ENCODE measurements at places on chromosomes 2 and 18. TPM values are rescaled to one million over a fixed set of nuclear protein-coding genes. Genes with fewer than 3 reads are reported as not detected.
A peak's percentile ranks its signal among the peaks of the same experiment; 100 is the strongest.

DNA sequence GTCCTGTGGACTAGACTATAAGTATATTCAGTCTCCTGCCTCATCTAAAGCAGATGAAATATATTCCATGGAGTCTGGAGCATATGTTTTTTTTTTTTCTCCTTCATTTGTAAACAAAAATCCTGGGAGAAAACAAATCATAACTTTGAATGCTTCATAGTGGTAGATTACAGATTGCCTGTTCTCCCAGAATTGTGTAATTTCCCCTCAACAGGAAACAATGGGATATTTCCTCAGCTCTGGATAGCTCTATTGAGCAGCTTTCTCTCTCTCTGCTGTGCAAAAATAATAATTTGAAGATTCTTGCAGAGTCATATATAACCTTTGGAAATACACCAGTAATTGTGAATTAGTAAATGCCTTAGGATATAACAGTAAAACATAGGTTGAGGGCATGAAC, 1406.6 kb upstream of the ACVR2A start:
- DNase-seq, result no peak
- H3K4me1 ChIP-seq, result no peaks in the 10 kb centered on the region
- no peak overlapping the region for H3K27ac ChIP-seq
- no peaks in the 10 kb centered on the region for H3K27me3 ChIP-seq
- no peaks in the 10 kb centered on the region for H3K36me3 ChIP-seq

GRCh38 chr2:66084948-66085590, 349.9 kb upstream of the MEIS1 start:
- no peaks in the 10 kb centered on the region for H3K4me1 ChIP-seq
- no peak overlapping the region for H3K27ac ChIP-seq
- H3K4me3 ChIP-seq, result no peak overlapping the region

- DNase-seq, result no peak
- H3K4me3 ChIP-seq, result no peak overlapping the region
- no peaks in the 10 kb centered on the region for H3K36me3 ChIP-seq
- H3K4me1 ChIP-seq, result no peaks in the 10 kb centered on the region
- peaks cover 3% of the 10 kb centered on the region for H3K27me3 ChIP-seq
These were observed 27.3 kb upstream of the TMX3 start for GRCh38 chr18:68742206-68742605.

The GREB1 gene
- 0.54 TPM for total RNA-seq

- no peak overlapping the region for H3K27ac ChIP-seq
- no peaks in the 10 kb centered on the region for H3K4me1 ChIP-seq
- DNase-seq, result no peak
- no peaks in the 10 kb centered on the region for H3K36me3 ChIP-seq
- no peak overlapping the region for H3K4me3 ChIP-seq
- H3K27me3 ChIP-seq, result no peaks in the 10 kb centered on the region
These were observed 254.7 kb downstream of the RAD51AP2 start for GRCh38 chr2:17263570-17263968.

DNA sequence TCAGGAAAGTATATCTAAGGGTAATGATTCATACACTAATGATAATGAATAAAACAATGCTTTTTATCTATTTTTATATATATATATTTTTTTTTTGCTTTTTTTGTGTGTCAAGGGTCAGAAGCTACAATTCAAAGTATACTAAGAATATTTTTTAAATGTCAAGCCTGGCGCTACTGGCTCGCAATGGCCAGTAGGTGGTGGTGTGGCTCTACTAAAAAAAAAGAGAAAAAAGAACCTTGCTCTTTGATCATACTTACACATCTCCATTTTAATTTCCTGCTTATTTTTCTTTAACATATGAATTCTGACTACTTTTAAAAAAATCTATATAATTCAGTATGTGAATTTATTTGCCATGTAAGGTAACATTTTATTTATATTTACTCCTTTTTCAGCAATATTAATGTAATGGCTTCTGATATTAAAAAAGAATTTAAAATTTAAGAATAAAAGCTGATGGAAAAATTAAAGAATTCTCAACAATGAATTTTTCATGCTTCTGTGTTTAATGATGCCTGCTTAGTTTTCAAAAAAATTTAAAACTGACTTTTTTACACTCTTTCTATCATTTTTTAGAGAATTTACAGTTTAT, 232.9 kb downstream of the GULP1 start:
- no peak overlapping the region for H3K4me3 ChIP-seq
- no peaks in the 10 kb centered on the region for H3K4me1 ChIP-seq

The ITGA4 gene
- total RNA-seq, result 216 TPM

- H3K27ac ChIP-seq, result no peak overlapping the region
- no peak overlapping the region for H3K4me3 ChIP-seq
- no peak for DNase-seq
These were observed 35.8 kb upstream of the GRB14 start for GRCh38 chr2:164657129-164657528.

- H3K27me3 ChIP-seq, result peaks cover 6% of the 10 kb centered on the region
- DNase-seq, result peak; percentile 82
These were observed 779 bp upstream of the TRIB2 start for GRCh38 chr2:12716032-12716281.

DNA sequence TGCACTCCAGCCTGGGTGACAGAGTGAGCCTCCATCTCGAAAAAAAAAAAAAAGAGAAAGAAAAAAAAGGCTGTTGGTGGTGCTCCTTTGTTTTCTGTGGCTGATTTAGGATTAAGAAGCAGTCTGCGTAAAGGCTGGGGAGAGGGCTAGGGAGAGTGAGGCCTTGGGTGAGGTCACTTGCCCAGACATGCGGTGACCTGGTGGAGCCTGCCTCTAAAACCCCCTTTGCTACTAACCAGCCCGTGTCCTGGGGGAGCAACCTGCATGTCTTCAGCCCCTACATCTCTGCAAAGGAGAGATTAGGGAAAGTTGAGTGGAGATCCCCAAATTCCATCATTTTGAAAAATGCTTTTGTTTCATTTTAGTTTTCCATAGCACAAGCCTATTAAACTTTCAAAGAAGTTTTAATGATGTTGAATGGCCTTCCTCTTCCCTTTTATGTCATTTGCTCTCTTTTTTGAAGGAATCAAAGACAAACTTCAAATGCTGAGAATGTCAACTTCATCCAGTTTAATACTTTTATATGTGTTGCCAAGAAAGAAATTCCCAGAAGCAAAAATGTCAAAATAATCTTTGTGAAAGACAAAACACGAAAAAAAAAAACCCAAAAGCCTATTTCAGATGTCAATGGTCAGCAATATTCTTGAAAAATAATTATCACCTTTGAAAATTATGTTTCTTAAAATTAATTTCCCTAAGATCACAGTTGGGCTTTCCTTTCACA, 38.9 kb upstream of the RALBP1 start:
- H3K27me3 ChIP-seq, result peaks cover 2% of the 10 kb centered on the region
- H3K4me1 ChIP-seq, result peaks cover 6% of the 10 kb centered on the region
- H3K36me3 ChIP-seq, result no peaks in the 10 kb centered on the region

The MTA3 gene
- total RNA-seq, result 36.2 TPM

The FSIP2 gene
- 0.36 TPM for total RNA-seq

DNA sequence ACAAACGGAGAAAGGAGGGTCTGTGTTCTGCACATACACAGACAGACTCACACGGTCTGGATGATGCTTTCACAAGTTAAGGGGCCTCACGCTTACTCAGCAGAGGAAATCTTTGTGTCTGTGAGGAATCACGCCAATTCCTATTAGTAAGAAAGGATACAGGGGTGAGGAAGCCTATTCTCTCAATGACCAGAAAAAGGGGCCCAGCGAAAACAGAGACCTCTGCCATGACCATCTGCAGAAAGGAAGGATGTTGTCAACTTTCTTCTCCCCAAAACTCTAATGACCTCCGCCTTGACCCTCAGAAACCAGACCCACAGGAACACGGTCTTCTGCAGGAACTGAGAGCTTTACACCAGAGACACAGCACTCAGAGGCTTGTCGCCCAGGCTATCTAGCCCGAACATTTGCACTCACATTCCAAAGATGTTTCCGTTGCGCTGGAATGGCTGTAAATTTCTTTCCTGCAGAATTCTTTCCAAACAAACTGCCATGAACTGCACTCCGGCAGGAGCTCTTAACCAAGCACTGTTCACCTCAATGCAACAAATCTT, 186.3 kb downstream of the TCF4 start:
- H3K36me3 ChIP-seq, result no peaks in the 10 kb centered on the region
- no peak overlapping the region for H3K4me3 ChIP-seq
- H3K27ac ChIP-seq, result no peak overlapping the region
- no peaks in the 10 kb centered on the region for H3K4me1 ChIP-seq

GRCh38 chr2:223724861-223725260, 112.5 kb downstream of the AP1S3 start:
- H3K4me1 ChIP-seq, result no peaks in the 10 kb centered on the region
- H3K27ac ChIP-seq, result no peak overlapping the region
- DNase-seq, result no peak
- H3K27me3 ChIP-seq, result peaks cover 12% of the 10 kb centered on the region

The MC2R gene
- not detected for total RNA-seq

GRCh38 chr2:25692143-25692542, 18.8 kb upstream of the DTNB start:
- no peaks in the 10 kb centered on the region for H3K4me1 ChIP-seq
- no peak overlapping the region for H3K4me3 ChIP-seq
- no peak overlapping the region for H3K27ac ChIP-seq
- no peak for DNase-seq
- H3K27me3 ChIP-seq, result no peaks in the 10 kb centered on the region

The RASGRP3 gene
- total RNA-seq, result 7.5 TPM

The MATN3 gene
- total RNA-seq, result not detected

- H3K4me3 ChIP-seq, result no peak overlapping the region
- H3K4me1 ChIP-seq, result no peaks in the 10 kb centered on the region
- H3K36me3 ChIP-seq, result no peaks in the 10 kb centered on the region
These were observed 380.6 kb upstream of the REG3G start for GRCh38 chr2:78644854-78645253.

DNA sequence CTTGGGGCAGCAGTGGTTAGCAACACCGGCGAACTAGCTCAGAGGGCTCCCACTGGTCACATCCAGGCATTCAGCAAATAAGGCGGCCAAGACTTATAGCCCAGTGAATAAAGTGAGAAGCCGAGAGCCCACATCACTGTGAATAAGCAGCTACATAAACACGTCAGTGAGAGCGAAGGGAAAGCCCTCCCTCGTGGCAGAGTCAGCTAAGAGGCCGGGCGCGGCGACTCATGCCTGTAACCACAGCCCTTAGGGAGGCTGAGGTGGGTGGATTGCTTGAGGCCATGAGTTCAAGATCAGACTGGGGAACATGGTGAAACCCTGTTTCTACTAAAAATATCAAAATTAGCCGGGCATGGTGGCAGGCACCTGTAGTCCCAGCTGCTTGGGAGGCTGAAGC, 5.2 kb downstream of the D2HGDH start:
- peaks cover 9% of the 10 kb centered on the region for H3K36me3 ChIP-seq
- H3K27me3 ChIP-seq, result no peaks in the 10 kb centered on the region
- peaks cover 30% of the 10 kb centered on the region for H3K4me1 ChIP-seq
- no peak for DNase-seq

DNA sequence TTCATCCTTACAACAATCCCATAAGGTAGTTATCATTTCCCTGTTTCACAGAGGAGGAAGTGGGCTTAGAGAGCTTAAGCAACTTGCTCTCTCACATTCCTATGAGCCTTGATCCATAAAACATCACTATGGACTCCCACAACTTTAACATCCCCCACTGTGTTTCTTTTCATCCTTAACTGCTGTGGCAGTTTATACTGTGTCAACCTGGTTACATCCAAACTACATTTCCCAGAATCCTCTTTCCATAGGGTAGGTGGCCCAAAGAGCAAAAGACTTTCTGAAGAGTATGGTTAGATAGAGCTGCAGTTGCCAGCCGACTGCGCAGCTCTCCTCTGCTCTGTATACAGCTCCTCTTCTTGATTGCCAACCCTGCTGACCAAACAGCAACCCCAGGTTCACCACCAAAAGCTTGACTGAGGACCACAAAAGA, 22.5 kb downstream of the MAP3K2 start:
- no peak overlapping the region for H3K4me3 ChIP-seq
- peaks cover 12% of the 10 kb centered on the region for H3K36me3 ChIP-seq
- H3K27me3 ChIP-seq, result no peaks in the 10 kb centered on the region
- H3K4me1 ChIP-seq, result peaks cover 17% of the 10 kb centered on the region

The MMADHC gene
- 75.8 TPM for total RNA-seq

The SRBD1 gene
- total RNA-seq, result 23.9 TPM

The ZNF396 gene
- 1.9 TPM for total RNA-seq

- H3K4me1 ChIP-seq, result no peaks in the 10 kb centered on the region
- peaks cover 18% of the 10 kb centered on the region for H3K36me3 ChIP-seq
- H3K4me3 ChIP-seq, result no peak overlapping the region
- H3K27me3 ChIP-seq, result no peaks in the 10 kb centered on the region
These were observed 148.8 kb upstream of the STON1 start for GRCh38 chr2:48380989-48381625.

The TANC1 gene
- total RNA-seq, result 0.33 TPM

GRCh38 chr2:122565364-122565763, 809.9 kb downstream of the TSN start:
- H3K4me3 ChIP-seq, result no peak overlapping the region
- no peak for DNase-seq
- no peaks in the 10 kb centered on the region for H3K4me1 ChIP-seq
- no peak overlapping the region for H3K27ac ChIP-seq
- H3K27me3 ChIP-seq, result no peaks in the 10 kb centered on the region

The EGR4 gene
- not detected for total RNA-seq

The ANO7 gene
- 1.4 TPM for total RNA-seq

The MOCOS gene
- 0.23 TPM for total RNA-seq

- H3K36me3 ChIP-seq, result no peaks in the 10 kb centered on the region
- H3K4me1 ChIP-seq, result no peaks in the 10 kb centered on the region
- no peak overlapping the region for H3K27ac ChIP-seq
- DNase-seq, result no peak
- H3K4me3 ChIP-seq, result no peak overlapping the region
These were observed 1065.2 kb upstream of the FAM98A start for GRCh38 chr2:34664266-34664665.

The RSAD2 gene
- total RNA-seq, result 104 TPM

GRCh38 chr2:101770726-101771125, 73.2 kb downstream of the MAP4K4 start:
- H3K4me1 ChIP-seq, result peaks cover 70% of the 10 kb centered on the region
- no peak overlapping the region for H3K27ac ChIP-seq
- no peak for DNase-seq
- no peaks in the 10 kb centered on the region for H3K27me3 ChIP-seq

DNA sequence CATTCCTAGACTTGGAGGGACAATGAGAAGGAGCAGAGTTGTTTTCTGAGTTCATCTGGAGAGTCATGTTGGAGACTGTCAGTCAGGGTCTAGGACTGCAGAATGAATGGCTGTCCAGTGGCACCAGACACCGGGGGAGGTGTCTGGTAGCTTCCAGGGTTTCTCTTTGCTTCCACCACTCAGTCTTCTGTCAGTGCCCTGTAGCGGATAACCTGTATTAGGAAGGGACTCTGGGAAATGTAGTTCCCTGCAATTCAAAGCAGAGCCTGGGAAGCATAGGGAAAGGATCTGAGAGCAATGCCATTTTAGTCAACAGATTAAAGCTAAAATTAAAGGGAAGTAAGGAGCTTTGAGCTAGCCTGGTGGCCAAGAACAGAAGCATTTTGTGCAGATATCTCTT, 257.9 kb downstream of the THSD7B start:
- H3K27ac ChIP-seq, result no peak overlapping the region
- no peaks in the 10 kb centered on the region for H3K4me1 ChIP-seq
- no peaks in the 10 kb centered on the region for H3K27me3 ChIP-seq
- no peak for DNase-seq
- H3K36me3 ChIP-seq, result no peaks in the 10 kb centered on the region
- no peak overlapping the region for H3K4me3 ChIP-seq

The BCL11A gene
- total RNA-seq, result 0.64 TPM
